ENCODE measurements at places on chromosomes 1 and 21.

- no peak for DNase-seq
Observed at GRCh38 chr1:74522148-74522547, 9.7 kb upstream of the LRRC53 start.

DNA sequence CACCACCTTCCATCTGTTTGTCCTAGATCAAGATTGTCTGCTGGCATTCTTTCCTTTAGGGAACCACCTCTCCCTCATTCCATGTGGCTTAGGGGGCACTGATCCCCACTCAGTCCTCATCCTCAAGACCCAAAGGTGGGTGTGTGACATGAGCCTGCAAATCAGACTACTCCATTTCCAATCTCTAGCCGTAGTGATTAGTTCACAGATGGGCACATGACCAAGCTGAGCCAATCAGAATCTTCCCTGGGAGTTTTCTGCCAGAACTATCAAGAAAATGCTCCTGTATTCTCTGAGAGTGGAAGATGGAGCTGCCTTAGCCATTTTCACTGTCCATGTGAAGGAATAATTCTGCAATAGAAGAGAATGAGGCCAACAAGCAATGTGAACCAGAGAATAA lies 19.3 kb upstream of the PTPRF start:
- no peak for DNase-seq

DNA sequence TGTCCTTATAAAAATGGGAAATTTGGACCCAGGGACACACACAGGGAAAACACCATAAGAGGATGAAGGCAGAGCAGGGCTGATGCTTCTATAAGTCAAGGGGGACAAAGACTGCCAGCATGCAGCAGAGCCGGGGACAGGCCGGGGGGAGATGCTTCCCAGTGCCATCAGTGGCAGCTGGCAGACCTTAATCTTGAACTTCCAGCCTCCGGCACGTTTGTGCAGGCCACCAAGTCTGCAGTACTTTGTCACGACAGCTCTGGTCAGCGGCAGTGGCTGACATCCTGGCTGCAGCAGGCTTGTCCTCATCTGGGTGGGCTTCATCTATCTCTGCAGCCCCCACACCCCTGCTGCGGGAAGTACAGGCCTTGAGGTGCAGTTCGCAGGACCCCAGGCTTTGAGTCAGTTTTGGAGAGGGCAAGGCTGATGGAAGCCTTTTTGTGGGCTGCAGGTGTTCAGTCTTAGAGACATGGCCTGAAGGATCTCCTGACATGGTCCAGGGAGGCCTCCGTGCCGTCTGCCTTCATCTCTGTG lies 186.0 kb downstream of the DYRK1A start:
- DNase-seq = no peak

GRCh38 chr1:155934936-155935590 lies 850 bp upstream of the KHDC4 start:
- DNase-seq = no peak

DNA sequence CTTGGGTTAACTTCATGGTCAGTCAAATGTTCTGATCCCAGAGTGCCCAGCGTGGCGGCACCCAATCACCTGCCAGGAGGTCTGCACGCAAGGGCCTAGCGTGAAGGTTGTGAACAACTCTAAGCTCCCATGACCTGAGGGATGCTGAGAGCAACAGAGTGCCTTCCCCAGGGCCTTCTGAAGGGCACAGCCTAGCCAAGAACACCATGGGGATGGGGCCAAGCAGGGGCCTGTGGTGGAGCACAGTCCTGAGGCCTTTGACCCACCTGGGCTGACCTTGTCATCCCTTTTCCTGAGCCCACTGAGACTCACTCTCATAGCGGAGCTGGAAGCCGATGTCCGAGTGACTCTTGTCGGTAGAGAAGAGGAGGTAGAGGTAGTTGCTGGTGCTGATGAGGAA lies 138.8 kb upstream of the HMGB4 start:
- no peak for DNase-seq

DNA sequence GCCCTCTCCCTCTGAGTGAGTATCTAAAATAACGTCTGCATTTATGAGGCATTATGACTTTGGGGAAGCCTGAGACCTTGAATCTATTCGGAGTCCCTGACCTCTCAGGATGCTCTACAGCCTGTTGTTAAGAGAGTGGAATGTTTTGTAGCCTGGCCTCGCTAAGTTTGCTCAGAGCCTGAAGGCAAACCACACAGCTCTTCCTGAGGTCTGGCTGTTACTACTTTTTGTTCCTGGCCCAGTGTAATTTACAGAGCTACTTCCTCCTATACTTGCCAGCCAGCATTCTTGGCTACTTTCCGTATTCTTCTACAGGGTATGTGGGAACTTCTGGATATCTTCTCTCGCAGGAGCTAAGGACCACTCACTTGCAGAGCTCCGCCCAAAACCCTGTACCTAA lies 3.6 kb upstream of the ZMYM4 start:
- DNase-seq = no peak

DNA sequence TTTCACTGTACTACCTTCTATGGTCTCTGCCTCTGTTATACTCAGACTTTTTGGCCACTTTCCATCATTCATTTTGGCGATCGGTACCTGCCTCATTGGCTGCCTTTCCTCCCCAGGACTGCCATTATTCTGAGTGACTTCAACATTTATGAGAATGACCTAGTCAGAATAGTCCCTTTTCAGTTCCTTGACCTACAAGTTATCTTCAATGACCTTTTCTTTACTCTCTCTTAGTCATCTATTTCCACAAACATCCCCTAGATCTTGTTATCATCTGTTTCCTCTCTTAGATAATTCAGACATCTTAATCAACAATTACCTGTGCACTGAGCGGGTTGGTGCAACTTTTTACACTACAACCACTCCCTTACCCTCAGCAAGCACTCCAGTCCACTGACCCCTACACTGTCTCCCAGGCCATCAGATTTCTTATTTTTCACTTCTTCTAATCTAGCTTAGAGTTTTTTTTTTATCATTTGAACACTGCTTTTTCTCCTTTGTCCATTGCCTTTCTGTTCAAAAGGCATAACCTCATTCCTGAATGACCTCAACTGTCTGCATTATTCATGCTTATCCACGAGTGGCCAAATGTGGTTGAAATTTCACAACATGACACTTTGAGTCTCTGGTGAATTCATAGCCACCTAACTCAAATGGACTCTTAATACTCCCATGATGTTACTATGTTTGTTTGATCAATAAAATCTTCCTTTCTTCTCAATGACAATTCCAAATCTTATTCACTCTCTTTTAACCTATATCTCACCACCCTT lies 112.7 kb downstream of the HMCN1 start:
- DNase-seq = no peak

DNA sequence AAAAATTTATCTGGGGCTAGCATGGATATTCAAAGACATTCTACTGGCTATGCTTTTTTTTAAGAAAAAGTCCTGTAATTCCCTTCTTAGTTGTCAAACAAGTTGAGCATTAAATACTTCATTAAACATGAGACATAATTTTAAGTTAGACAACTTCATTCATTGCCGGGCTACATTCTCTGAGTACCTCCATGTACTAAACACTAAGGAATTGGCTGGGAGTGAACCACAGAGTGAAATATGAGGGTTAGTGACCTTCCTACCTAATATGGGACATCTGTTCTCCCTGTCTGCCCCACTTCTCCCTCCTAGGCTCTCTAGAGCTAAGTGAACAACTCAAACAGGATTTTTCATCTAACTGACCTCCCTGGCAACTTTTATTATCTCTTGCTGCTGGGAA lies 370.4 kb downstream of the VAV3 start:
- no peak for DNase-seq

DNA sequence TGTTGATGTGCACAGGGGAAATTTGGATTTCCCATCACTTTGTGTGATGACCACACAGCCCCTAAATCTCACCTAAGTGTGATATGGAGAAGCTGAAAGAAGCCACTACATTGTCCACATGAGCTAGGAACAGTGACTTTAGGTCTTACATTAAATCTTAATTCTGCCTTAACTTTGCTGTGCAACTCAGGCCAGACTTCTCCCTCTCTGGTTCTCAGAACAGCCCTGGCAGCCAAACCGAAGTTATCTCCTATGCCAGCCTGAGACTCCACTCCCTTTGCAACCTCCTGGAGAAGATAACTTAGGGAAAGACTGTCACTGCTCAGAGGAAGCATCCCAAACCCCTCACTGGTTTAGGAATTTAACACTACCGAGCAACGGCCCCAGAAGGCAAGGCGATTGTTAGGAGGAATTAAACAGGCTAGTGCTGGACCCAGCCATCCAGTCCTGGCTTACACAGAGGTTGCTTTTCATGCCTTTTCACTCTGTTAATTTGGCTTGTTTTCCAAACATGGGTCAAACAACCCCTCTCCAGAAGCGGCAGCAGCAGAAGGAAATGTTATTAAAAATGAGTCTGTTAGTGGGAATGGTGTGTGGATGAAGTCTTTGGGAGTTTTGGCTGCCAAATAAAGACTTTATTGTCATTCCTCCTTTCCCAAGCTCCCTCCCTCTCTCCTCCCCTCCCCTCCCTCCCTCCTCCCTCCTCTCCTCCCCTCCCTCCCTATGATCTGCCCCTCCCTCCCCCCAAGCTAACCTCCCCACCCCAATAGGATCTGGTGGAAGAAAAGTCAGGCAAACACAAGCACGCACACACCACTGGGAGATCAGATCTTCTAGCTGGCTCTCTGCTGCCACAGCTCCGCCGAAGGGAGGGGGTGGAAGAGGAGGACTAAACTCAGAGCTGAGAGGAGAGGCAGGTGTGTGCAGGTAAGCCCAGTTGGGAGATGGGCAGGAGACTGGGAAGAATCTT lies at the start of gene PRELP:
Gene PRELP, plus strand, starts transcription at position 795 of the 970 bp plus-strand sequence. CDS start 7,379 bp downstream, outside the sequence.
- no peak for DNase-seq

- no peak for DNase-seq
Observed at GRCh38 chr1:87144316-87144895, 184.3 kb upstream of the LMO4 start.

GRCh38 chr1:207344221-207344620 lies 22.7 kb downstream of the CD55 start:
- DNase-seq = no peak

DNA sequence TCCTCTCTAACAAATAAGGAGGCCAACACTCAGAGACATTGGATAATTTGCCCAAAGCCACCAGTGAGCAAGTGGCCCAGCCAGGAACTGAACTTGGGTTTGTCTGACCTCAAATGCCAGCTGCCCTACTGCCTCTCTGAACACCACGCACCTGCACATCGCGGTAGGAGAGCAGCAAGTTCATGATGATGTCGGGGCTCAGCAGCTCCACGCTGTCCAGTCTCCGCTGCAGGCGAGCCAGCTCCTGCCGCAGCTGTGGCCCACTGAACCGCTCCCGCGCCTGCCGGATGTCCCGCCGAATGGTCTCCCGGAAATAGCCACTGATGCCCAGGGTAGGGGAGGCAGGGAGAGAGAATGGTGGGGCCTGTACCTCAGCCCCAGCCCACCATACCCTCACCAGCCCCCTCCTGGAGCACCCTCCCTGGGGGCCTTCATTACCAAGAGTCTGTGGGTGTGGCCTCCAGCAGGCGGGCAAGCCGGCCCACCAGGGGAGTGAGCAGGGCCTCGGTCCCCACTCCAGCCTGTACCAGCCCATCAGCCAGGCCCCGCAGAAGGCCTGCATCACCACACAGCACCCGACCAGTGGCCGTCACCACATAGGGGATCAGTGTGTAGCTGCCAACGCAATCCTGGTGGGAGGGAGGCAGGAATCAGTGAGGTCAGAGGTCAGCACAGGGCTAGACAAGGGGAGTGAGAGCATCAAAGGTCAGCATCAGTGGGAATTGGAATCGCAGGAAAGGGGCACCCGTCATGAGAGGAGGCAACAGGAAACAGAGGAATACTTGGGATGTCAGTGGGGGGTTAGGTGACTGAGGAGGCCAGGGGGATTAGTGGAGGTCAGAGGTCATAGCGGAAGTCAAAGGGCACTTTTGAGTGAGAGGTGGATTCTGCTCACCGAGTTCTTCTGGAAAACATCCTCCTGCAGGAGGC lies 2.7 kb downstream of the MAP3K6 start:
- DNase-seq = no peak

DNA sequence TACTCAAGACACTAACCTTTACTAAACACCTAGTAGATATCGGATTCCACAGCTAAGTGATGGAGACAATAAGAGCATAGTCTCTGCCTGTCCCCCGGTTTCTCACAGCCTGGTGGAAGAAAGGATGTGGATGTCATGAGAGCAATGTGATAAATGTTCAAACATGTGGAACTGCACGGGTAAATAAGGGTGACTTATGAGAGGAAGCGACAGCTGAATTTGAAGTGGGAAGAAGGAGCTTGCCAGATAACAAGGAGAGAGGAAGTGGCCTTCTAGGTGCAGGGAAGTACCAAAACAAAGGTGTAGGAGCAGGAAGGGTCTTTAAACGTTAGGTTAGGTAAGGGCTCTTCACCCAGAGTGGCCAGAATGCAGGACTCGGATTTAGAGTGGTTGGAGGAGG lies 178.6 kb upstream of the NRIP1 start:
- no peak for DNase-seq

- no peak for DNase-seq
Observed at GRCh38 chr1:203534526-203534925, 40.6 kb downstream of the OPTC start.

DNA sequence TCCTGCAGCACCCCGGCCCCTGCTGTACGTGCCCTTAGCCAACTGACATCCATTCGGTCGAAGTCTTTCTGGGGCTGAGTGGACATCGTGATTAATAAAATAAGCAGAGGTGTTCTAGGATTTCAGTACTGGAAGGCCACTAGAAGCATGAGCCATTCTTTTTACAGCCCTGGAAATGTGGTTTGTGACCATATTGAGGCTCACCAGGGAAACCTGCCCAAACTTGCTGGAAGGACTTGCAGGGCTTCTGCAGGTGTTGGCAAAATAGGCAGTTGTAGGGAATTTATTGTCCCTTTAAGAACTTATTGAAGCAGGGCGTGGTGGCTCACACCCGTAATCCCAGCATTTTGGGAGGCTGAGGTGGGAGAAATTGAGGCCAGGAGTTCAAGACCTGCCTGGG lies 80.8 kb downstream of the DOP1B start:
- no peak for DNase-seq

GRCh38 chr1:87196110-87196827 lies 132.4 kb upstream of the LMO4 start:
- no peak for DNase-seq

DNA sequence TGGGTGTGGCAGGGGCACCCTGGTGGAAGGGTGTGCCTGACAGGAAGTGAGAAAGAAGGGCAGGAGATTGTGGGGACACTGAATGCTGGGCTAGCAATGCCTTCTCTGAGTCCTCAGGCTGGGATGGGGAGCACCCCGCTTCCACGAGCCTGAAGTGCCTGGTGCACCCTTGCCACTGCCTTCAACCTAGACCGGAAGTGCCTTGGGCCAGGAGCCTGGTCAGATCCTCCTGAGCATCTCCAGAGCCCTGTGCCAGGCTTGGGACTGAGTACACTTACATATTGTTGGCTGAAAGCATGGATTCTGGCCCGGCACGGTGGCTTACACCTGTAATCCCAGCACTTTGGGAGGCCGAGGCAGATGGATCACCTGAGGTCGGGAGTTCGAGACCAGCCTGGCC lies 205.8 kb upstream of the EDN2 start:
- DNase-seq = no peak

- no peak for DNase-seq
Observed at GRCh38 chr1:187763976-187764375, 935.2 kb downstream of the PLA2G4A start.

DNA sequence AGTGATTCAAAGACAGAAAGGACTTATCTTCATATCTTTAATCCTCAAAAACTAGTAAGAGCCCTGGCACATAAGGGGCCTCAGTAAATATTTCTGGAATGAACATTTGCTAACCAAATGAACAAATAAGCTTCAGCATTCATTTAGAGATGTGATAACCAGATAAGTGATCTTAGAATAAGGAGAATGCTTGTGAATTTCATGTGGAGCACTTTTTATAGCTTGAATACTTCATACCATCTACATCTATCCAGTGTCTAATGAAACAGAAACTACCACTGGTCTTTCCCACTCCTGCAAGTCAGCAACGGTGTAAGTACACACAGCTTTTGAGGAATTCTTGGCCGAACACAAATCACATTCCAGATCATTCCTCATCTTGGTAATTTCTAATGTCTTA lies 38.5 kb downstream of the EDEM3 start:
- DNase-seq = no peak

All from bone marrow (tissue), 2 donors.